ENCODE measurements at places on chromosomes 6 and 20. TPM values are rescaled to one million over a fixed set of nuclear protein-coding genes. Genes with fewer than 3 reads are reported as not detected.

- no peak for DNase-seq
Measured at GRCh38 chr6:67009818-67010217, 1302.8 kb upstream of the EYS start.

DNA sequence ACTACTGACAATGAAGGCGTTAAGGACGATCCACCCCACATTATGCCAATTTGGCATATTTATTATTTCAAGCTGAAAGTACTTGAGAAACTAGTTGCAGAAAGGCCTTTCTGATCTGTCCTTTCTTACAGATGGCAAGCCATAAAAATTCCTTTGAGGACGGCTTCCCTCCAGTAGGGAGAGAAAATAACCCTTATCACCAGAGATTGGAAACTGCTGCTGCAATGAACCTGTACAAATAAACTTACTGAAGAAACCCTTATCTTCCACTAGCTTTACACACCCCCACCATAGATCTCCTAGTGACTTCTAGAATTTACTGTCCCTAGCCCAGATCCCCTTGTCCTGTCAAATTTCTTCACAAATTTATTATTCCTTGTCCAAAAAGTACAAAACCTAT lies 105.2 kb downstream of the MAP7 start:
- DNase-seq = no peak

DNA sequence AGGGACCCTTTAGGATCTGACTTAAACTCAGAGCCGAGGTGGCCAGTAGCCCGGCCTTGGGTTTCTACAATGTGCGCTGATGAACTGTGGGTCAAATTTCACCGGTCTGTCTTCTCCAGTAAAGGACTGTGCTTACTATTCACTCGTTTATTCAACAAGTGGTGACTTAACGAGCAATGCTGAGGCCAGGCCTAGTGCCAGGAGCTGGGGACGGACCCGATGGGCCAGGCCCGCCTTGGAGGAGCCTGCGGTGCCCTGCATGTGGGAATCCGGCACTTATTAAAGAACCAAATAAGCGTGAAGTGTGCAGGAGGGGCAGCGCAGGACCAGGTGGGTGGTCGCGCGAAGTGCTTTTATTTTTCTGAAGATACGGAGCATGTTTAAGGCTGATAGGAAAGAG lies 24.0 kb downstream of the CTCFL start:
- DNase-seq = no peak

GRCh38 chr6:28543651-28544610 lies 18.2 kb downstream of the GPX5 start:
- no peak for DNase-seq

DNA sequence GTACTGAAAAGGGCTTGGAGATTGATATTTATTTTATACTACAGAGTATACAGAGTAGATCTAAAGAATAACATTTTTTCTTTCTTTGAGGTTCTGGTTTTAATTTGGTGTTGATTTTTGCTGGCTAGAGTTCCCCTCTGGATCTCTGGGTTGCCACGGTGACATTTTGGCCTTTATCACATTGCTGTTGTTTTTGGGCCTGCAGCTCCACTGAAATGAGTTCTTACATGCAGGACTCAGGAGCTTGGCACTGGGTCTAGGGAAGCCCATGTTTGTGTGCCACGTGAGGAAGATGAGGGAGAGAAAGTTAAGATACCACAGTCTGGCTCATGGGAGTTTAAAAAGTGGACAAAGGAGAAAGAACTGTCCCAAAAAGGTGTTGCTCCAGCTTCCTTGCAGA lies 7.4 kb upstream of the TFAP2C start:
- DNase-seq = no peak

GRCh38 chr20:24662752-24663365 lies 193.4 kb downstream of the SYNDIG1 start:
- no peak for DNase-seq

GRCh38 chr6:157976345-157977175 lies 5.1 kb upstream of the SYNJ2 start:
- DNase-seq = no peak

GRCh38 chr20:50067461-50067860 lies 45.5 kb downstream of the UBE2V1 start:
- no peak for DNase-seq

SFTA2 gene
- total RNA-seq = not detected

BMP6 gene
- 2.1 TPM for total RNA-seq

CALHM5 gene
- 2.5 TPM for total RNA-seq

COL19A1 gene
- 2.5 TPM for total RNA-seq

PRDM13 gene
- total RNA-seq = not detected

TNFRSF6B gene
- 10.1 TPM for total RNA-seq

SH3BGRL2 gene
- 11.9 TPM for total RNA-seq

STAU1 gene
- total RNA-seq = 48.7 TPM

CST5 gene
- total RNA-seq = not detected

OR11A1 gene
- not detected for total RNA-seq

EPHA7 gene
- total RNA-seq = 6.7 TPM

ATAT1 gene
- 2.7 TPM for total RNA-seq

All from left cardiac atrium (tissue), 4 donors.